Activated CD4-positive, CD25-positive, alpha-beta regulatory T cell (primary cell): ENCODE measurements at places on chromosomes 6 and 20.

- no peak for DNase-seq
These were observed 12.1 kb downstream of the TRIM31 start for GRCh38 chr6:30100585-30101443.

- DNase-seq = no peak
These were observed 37.9 kb downstream of the TRAM2 start for GRCh38 chr6:52538901-52539354.

- DNase-seq = no peak
These were observed 222.7 kb upstream of the FOXA2 start for GRCh38 chr20:22807045-22807444.

DNA sequence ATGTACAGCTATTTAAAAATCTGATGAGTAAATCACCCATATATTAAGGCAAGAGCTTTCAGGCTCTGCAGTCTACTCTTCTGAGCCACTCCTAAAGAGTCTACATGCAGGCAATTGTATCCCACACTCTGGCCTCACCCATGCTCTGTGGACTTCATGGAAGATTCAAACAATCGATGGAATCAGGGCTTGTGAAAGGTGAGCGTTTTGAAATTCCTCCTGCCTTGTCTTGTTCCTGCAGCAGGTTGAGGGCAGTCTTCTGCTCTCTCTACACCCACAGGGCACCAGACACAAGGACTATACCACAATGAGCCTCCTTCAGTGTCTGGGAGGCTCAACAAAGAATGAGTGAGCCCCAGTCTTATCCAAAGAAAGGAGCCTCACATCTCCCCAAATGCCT is 51.1 kb downstream of the TBC1D7 start:
- DNase-seq = no peak

DNA sequence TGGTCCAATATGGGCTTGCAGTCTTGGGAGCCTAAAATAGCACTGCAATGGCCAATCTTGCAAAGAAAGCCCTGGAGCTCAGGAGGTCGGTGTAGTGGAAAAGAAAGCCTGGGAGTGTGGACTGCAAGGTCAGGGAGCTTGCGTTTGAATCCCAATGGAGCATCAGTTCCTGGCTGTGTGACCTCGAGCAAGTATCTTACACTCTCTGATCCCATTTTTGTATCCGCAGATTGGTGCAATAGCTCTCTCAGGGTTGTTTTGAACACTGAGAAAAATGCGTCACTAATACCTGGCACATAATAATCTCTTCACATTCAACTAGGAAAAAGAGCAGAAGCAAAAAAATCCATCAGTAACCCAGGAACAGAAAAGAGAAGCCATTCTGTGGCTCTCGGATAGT is 7.3 kb downstream of the PMEPA1 start:
- DNase-seq = no peak

GRCh38 chr6:93341900-93342613 is 77.3 kb downstream of the EPHA7 start:
- no peak for DNase-seq

- DNase-seq = peak; percentile 51
These were observed 66.5 kb upstream of the IER3 start for GRCh38 chr6:30810813-30811339.

GRCh38 chr6:116136373-116136772 is 10.4 kb upstream of the COL10A1 start:
- DNase-seq = no peak
